SK-MEL-5 (cell line): ENCODE measurements at places on chromosomes 6 and 20. TPM values are rescaled to one million over a fixed set of nuclear protein-coding genes. Genes with fewer than 3 reads are reported as not detected.

The CCN6 gene
- total RNA-seq = not detected in 2 replicates

- no peak for DNase-seq
These were observed 2.6 kb downstream of the MICA start for GRCh38 chr6:31405996-31406395.

DNA sequence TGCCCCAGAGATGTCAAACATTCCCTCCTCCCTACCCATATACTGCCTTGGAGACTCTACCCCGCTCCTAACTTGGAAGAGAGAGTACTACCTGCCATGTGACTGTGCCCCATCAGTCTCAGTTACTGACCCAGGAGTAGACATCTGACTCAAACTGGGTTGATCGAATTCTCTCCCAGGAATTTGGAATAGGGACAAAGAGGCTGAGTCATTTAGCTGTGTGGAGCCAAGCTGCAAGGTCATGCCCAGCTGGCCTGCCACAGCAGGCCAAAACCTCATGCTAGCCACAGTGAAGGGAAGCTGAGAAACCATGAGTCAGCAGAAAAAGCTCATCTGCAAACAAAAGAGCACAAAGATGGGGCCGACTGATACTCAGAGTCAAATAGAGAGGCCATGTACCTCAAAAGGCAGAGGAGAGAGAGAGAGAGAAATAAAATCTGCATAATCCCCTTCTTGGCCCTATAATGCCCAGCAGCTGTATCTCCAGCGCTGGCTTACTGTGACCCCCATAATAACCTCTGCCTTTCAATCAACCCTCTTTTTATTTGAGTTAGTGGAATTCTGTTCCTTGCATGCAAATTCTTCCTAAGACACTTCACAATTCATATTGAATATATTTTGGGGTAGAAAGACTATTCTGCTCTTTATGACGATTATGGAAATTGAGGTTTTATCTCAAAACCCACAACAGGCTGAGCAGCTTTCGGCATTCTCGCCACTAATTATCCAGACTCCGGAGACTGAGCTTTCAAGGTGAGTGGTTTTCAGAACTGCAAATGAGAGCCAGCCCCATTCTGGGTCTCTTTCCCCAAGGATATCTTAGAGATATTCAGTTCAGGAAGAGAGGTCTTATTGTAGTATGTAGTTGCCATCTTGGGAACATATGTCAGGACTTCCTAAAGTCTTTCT lies 21.4 kb upstream of the AKIRIN2 start:
- peak; percentile 47 for DNase-seq

DNA sequence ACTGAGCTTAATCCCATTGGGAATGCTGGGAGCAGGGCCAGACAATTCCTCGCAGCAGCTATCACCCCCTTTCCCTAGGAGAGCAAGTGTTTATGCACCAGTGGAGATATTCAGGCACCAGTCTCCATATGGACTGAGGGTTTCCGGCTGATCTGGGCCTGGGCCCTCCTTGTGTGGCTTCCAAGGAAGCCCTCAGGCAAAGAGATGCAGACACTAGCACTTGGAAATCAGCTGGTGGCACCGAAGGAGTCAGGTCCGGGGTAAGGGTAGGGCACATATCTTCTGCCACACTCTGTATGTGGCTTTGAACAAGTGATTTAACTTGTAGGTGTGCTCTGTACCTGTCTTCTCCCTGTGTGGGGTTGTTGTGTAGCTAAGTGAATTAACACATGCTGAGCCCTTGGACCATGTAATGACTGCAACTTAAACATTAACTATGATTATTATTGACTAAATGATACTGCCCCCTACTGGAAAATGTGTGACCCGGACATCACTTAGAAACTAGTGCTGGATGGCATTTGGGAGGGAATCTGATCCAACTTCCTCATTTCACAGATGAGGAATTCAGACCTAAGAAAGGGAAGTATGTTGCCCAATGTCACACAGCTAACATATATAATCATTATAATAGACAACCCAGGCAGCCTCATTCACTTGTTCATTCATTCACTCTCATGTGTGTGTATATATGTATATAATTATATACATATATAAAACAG lies 19.3 kb upstream of the WFDC2 start:
- peak; percentile 80 for DNase-seq

GRCh38 chr20:4244700-4245485 lies 229.5 kb upstream of the RNF24 start:
- no peak for DNase-seq

DNA sequence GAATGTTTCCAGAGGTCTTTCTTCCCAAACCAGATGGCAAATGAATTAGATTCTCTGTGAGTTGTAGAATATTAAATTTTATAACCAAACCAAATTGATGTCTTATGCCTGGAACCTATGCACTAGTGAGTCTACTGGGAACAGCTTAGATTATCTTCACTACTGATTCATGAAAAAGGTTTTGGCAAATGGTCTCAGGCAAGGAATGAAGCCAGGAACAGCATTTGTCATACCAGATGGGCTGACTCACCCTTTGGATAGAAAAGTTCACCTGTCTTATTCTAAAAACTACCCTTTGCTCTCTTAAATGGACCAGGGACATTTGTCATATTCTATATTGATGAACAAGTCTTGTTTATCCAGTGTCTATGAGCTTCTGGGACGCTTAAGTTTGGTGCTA lies 135.4 kb upstream of the ECI2 start:
- DNase-seq = no peak

DNA sequence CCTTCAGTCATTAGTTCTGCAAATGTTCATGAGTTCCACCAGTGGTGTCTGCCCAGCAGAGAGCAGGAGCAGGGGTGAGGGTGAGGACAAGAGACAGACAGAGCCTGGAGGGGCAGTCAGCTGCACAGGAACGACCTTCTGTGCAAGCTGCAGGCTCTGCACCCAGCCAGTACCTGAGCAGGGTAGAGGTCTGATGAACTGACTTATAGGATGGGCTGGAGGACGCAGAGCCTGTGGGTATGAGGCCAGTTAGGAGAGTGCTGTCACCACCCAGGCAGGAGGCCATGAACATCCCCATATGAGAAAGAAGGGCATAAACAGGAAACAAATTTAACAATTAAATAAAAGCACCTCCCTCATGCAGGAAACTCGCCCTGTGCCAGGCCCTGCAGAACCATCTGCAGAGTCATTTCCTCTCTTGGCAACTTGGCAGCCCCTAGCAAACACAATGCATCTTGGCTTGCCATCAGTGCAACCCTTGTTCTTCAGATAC lies 17.9 kb downstream of the C6orf15 start:
- DNase-seq = no peak

DNA sequence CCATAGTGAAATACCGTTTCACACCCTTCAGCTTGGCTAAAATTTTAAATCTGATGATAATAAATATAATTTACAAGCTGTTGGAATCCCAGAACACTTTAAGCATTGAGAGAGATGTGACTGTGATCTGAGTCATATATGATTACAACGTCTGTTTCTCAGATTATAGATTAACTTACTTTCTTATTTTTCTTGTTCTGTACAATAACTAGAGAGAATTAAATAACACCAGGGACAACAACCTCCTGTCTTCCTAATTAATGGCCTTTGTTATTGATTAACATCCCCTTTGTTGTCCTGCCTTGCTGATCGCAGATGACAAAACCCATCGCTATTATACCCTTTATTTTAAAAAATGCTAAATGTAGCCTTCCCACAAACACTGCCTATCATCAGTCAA lies 87.8 kb upstream of the EZR start:
- no peak for DNase-seq

GRCh38 chr6:66772800-66773199 lies 1065.8 kb upstream of the EYS start:
- no peak for DNase-seq

DNA sequence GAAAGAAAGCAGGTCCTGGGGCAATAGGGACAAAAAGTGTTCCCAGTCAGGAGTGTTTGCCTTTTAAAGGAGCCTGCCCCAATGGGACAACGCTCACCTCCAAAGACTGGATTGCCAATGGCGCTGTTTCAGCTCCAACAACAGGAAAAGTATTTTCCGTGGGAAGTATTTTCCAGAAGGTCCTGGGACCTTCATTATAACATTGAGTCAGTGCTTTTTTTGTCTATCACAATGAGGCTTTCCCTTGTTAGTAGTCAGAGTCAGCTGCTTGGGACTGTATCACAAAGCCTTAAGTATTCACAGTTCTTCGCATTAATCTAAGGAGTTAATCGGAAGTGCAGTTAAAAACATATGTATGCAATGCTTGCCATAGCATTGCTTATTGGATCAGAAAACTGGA lies 17.3 kb downstream of the TRAF3IP2 start:
- peak; percentile 94 for DNase-seq

GRCh38 chr6:169201985-169202384 lies 51.7 kb downstream of the THBS2 start:
- DNase-seq = no peak

GRCh38 chr6:162055365-162055764 lies 672.2 kb downstream of the PRKN start:
- no peak for DNase-seq

DNA sequence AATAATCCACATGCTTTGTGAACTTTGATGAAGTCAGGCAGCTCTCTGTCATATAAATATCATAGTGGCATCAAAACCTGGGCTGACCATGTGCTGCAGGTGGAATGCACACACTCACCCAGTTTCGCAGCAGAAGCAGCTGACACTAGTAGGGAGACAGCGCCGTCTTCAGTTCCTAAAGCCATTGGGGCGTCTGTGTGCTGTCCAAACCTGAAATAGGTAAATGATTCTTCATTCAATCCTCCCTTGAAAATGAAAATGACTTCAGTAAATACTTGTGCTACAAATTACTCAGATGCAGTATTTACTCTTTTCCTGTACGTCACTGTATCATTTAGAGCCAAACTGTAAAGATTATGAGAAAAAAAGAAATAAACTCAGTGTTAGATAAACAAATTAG lies 127.5 kb downstream of the EYA4 start:
- peak; percentile 29 for DNase-seq

- no peak for DNase-seq
These were observed 1049.8 kb downstream of the KIF16B start for GRCh38 chr20:15523400-15523799.

GRCh38 chr6:122947355-122947754 lies 48.7 kb upstream of the CLVS2 start:
- DNase-seq = peak; percentile 41

- no peak for DNase-seq
These were observed 30.4 kb upstream of the SNX9 start for GRCh38 chr6:157792671-157793070.
